ENCODE measurements at places on chromosomes 16 and 17.

GRCh38 chr17:74427048-74427762, 4.7 kb upstream of the GPRC5C start:
- DNase-seq, result no peak

DNA sequence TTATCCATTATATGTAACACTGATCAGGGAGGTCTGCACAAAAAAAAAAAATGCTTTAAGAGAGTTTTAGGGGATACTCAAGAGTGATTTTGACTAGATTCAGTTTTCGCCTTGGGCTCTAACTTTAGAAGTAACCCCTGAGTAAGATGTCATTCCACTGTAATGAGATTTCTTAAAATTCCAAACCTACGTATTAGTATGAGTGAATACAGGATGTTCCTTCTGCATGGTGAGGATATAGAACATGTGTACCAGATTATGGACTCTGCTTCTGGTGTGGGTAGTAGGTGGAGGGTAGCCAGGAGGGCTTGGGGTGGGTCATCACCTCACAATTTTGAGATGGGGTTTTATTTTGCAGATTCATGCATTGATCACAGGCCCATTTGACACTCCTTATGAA, 4.3 kb downstream of the UBE2Z start:
- no peak for DNase-seq

GRCh38 chr16:1311738-1312466, 2.5 kb downstream of the UBE2I start:
- no peak for DNase-seq

DNA sequence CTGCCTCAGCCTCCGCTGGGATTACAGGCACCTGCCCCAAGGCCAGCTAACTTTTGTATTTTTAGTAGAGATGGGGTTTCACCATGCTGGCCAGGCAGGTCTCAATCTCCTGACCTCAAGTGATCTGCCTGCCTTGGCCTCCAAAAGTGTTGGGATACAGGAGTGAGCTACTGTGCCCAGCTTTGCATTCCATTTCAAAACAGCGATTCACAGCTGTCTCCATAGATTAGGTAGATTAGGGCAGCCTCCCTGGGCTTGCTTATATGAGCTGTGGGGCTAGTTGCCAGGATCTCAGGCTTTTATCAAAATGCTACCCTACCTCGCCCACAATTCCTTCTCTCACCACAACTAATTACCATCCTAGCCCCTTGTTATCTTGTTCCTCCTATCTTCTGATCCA, 176.4 kb upstream of the ZKSCAN2 start:
- DNase-seq, result no peak

DNA sequence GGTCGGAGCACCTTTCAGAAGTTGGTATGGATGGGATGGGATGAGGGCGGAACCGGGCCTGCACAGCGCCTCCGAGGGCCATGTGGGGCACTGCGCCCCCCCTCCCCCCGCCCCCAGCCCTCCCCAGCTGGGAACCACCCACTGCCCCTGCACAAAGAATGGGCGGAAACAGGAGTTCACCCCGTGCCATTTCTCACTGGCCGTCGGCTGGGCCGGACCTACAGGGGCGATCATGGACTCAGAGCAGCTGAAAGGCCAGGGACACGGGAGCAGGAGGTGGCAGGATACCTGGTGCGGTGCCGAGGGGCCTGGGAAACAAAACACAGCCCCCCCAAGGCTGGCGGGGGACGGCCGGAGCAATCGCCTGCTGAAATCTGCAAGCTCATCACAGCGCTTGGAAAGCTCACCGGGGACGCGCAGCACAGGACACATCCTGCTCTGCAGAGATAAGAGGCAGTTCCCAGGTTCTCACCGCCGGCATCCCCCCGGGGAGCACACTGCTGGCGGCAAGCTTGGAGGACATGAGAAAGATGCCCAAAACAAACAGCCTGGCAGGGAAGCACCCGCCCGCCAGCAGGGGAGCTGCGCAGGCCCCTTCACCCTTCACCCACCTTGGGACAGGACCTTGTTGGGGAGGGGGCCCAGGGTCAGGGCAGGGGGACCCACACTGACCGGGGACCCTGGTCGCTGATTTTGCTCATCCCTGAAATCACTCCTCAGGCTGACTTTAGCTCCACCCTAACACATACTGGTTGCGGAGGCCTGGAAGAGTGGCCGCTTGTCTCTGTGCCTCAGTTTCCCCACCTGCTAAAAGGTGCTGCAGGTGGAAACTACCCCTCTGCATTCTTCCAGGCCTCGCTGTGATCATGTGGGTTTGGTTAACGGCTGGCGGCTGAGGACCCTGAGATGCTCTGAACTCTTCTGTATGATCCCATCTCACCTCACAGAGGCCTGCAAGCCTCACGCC, 263.9 kb downstream of the C16orf95 start:
- DNase-seq, result no peak

- no peak for DNase-seq
Observed at GRCh38 chr17:50218071-50218759, 16.8 kb upstream of the COL1A1 start.

DNA sequence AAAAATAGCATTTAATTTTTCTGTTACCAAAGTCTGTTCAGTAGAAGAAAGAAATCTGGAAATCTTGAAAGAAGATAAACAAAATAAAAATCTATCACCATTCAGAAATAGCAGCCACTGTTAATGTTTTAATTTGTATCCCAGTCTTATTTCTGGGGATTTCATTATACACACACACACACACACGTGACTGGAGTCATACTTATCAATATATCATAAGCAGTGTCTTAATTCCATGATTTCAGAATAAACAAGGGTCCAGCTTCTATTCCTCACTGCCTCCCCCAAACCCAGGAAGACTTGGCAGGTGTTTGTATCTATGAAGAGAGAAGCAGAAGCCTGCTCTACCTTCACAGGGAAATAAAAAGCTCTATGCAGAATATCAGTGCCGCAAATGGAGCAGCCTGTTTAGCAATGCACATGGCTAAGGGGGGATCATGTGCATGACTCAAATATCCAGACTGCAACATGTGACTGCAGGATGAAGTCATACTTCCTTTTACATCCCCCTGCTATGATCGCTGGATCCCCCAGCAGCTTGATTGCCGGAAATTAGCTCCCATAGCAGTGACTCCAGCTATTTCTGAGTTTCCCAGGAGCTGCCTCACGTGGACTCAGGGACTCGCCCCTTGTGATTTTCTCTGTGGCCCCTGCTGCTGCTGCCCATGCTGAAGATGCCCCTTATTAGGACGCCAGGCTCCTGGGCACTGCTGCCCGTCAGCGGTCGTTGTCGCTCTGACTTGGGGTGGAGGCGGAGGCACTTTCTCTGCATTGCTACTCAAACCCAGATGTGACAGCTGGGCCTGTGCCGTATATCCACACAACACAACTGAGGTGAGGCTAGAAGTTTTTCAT, 341.0 kb downstream of the CPPED1 start:
- DNase-seq, result no peak

- DNase-seq, result no peak
Observed at GRCh38 chr16:3873482-3874173, 6.9 kb downstream of the CREBBP start.

- DNase-seq, result no peak
Observed at GRCh38 chr17:7356756-7357155, 1.8 kb downstream of the TMEM95 start.

GRCh38 chr17:17361867-17362539, 58.8 kb downstream of the NT5M start:
- no peak for DNase-seq

DNA sequence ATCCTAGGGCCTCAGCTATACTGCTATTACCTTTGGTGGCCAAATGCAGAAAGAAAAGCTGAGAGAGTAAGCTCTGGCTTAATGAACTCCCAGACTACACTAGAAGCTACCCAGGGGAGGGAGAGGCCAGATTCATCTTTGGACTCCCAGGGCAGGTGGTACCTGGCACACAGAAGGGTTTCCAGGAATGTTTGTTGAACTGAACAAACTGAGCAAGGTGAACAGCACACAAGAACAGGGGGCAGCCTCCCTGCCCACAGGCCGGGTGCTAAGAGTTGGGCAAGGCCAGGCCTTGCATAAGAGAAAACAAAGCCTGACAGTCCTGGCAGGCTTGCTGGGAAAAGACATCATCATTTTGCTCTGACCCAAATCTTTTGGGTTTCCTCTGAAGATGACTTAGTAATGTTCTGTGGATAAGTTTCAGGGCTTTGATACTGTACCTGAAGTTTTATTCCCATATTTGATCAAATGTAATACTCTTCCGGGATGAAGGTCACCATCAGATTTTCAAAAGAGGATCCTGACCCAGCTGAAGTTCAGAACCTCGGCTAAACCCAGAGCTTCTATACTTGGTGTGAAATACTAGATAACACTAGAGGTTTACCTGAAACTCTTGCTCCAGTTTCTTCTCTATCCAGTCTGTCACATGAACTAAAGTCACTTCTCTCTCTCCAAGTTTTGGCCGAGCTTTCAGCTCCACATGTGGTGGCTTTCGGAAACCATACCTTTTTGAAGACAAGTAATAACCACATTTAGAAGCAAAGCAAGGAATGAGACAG, 20.5 kb upstream of the ERN1 start:
- DNase-seq, result no peak

GRCh38 chr16:29745853-29746345, at the start of gene C16orf54:
C16orf54 (minus strand) TSS chr16:29745990; CDS start chr16:29744951, 1,039 bp downstream.
- no peak for DNase-seq

DNA sequence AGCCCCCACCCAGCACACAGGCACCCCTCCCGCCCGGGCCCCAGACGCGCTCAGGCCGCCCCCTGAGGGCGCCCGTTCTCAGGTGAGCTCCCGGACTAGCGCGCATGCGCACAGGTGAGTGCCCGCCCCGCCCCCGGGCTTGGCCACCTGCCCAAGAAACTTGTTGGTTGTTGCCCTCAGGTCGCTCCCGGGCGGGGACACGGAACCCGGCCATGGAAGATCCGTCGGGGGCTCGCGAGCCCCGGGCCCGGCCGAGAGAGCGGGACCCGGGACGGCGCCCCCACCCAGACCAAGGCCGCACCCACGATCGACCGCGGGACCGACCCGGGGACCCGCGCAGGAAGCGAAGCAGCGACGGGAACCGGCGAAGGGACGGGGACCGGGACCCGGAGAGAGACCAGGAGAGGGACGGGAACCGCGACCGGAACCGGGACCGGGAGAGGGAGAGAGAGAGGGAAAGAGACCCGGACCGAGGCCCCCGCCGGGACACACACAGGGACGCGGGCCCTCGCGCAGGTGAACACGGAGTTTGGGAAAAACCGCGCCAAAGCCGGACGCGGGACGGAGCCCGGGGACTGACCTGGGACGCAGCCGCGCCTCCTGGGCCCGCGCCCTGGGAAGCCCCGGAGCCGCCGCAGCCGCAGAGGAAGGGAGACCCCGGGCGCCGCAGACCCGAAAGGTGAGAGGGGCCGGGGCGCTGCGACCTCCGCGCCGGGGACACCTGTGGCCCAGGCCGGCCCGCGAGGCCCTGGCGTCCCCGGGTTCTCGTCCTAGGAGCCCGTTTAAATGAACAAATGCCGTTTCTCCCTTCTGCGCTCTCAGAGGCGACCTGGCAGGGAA, at the start of gene MARVELD3:
Gene MARVELD3 (plus strand): TSS at position 167 of the 840 bp plus-strand sequence. CDS start 46 bp downstream, at position 213.
- peak; percentile 42 for DNase-seq

- DNase-seq, result no peak
Observed at GRCh38 chr17:37493249-37494027, 3.7 kb downstream of the DUSP14 start.

GRCh38 chr16:3651461-3652372, 2.8 kb upstream of the DNASE1 start:
- DNase-seq, result no peak

DNA sequence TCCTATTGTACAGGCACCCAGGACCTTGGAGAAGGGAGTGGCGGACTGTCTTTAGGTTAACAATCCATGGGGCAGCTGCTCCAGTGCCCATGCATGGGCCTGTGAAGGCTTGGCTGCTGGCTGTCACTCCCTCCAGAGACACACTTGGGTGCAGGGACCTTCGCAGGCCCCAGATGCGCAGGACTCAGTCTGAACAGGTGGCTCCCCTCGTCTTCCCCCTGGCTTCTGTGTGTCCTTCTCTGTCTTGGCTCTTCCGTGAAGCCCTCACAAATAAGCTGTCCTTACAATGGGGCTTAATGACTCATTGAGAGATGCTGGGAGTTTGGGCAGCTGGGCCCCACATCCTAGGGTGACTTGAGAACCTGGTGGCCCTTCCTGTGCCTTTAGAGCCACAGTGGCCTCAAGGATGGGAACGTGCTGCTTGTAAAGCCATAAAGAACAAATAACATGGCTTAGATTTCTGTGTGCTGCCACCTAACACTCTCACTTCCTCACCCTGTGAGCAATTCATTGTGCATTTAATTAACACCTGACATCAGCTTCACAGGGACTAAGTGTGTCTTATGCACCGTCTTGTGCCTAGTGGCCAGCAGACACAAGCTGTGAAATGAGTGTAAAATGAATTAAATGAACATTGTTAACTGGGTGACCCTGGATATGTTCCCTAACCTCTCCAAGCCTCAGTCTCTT, 340.7 kb downstream of the SNX29 start:
- no peak for DNase-seq

DNA sequence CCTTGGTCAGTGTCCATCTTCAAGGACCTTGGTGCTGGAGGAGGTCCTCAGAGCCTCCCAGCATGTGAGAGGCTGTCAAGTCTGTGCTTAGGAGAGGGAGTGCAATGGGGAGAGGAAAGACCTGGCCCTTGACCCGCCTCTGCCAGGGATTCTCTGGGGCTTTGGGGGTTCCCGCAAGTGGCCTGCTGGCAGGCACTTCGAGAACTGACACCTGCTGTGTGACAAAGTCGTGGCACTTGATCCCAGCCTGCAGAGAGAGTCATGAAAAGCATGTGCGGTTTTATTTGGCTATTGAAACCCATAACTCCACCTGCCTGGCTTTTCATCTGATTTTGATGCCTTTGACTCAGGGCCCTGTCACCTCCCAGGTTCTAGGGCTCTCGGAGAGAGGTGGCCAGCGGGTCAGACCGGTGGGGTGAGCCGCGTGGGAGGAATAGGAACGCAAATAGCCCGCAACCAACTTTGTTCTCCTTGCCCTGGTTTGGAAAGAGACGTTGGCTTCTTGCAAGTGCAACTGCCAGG, 42.8 kb upstream of the GSE1 start:
- DNase-seq, result no peak

- DNase-seq, result no peak
Observed at GRCh38 chr16:25796239-25796638, 104.5 kb downstream of the HS3ST4 start.

- no peak for DNase-seq
Observed at GRCh38 chr17:82158825-82159224, 53.8 kb downstream of the CCDC57 start.

DNA sequence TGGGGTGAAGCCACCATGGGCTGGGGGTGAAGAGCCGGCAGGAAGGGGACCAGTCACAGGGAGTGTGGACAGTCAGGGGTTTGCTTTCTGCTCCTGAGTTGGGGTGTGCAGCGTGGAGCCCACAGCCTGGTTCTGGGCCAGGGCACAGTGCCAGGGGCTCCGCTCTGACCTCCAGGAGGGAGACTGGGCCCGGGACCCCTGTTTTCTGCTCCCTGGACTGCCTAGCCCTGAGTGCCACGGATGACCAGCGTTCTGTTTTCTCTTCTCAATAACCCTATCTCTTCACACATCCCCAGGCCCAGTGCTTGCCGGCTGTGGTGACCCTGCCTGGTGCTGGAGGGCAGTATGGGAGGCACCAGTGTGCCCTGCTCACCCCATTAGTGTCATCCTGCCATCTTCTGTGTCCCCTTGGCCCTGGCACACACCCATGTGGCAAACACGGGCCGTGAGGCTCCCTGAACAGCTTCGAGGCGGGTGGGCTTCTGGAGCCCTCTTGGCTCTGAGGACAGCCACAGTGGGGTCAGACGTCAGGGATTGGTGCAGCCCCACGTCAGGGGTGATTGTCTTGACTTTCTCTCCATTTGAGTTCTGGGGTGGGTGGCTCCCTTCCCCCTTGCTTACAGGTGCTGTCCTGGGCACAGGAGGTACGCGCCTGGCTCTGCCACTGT, 1.1 kb downstream of the CEMP1 start:
- DNase-seq, result no peak

- no peak for DNase-seq
Observed at GRCh38 chr17:5249615-5250014, 15.0 kb upstream of the SCIMP start.

GRCh38 chr17:64085650-64086005, 44.3 kb downstream of the ERN1 start:
- no peak for DNase-seq
